ENCODE measurements at places on chromosomes 3 and 15.

DNA sequence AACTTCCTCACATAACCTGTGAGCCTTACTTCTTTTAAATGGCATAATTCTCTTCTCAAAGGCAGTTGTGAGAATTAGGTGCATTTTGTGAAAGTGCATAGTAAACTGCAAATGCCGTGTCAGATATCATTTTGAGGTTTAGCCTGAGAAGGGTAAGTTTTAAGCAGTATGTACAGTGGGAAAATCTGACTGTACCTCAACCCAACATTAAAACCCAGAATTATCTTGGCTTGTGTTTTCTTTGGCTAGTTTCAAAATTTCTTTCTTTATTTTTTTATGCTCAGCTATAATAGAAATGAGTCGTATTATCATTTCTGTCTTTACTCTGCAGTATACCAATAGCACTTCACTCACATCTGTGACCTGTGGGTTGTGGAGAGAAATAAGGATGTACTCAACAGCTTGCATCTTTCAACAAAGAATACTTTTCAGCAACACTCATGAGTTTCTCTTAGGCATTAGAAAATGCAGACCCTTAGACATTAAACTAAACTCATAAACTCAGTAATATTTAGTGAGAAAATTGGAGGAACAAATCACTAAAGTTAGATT is 65.7 kb downstream of the RASA2 start:
- DNase-seq: no peak

- no peak for DNase-seq
Measured at GRCh38 chr3:149702691-149703441, 45.0 kb upstream of the WWTR1 start.

DNA sequence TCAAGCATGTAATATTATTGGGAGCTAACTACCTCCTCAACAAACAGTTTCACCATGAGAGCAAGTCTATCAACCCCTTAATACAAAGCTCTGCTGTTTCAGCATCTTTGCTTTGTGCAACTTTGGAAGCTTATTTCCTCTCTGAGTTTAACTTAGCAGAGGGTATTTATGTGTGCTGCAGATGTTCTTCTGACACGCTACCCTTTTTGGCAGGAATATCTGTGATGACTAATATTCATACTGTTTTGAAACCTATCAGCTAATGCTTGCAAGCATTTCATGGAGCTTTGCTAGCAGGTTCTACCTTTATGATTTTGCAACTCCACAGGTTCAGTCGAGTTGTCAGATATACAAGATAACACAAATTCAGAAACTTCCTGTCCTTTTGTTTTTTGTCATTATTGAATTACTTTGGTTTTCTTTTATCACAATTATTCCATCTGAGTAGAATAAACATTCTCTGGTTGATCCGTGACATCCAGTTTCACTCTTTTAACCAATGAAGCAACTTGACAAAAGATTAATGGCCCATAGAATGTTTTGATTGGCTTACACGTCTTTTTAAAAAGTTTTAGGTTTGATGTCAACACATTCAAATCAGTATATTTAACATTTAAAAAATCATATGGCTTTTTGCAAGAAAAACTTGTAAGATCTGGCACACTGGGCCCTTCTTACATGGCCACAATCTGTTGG is 1.7 kb upstream of the SLC9A9 start:
- no peak for DNase-seq

- DNase-seq: no peak
Measured at GRCh38 chr15:92884436-92885223, 15.5 kb upstream of the CHD2 start.

DNA sequence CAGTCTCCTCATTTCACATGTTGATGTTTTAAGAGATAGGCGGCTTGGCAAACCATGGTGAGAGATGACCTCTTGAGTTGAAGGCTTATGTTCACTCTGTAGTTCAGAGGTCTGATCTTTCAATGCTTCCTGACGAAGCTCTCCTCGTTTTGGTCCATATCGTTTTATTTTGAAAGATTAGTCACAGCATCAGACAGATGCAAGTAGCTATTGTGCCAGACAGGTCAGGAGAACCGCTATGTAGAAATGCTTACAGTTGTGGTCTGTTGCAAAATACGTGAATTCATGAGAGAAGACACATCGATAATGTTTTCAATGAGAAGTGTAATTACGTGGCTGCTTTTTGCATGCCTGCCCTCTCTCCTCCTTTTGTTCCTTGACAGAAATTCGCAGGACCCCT is 47.5 kb downstream of the CHL1 start:
- no peak for DNase-seq

GRCh38 chr15:99492716-99493115 is 73.1 kb upstream of the MEF2A start:
- DNase-seq: no peak

GRCh38 chr3:14329842-14330241 is 72.6 kb upstream of the SLC6A6 start:
- DNase-seq: no peak

- peak; percentile 62 for DNase-seq
Measured at GRCh38 chr15:90300988-90301706, 35.7 kb downstream of the NGRN start.

DNA sequence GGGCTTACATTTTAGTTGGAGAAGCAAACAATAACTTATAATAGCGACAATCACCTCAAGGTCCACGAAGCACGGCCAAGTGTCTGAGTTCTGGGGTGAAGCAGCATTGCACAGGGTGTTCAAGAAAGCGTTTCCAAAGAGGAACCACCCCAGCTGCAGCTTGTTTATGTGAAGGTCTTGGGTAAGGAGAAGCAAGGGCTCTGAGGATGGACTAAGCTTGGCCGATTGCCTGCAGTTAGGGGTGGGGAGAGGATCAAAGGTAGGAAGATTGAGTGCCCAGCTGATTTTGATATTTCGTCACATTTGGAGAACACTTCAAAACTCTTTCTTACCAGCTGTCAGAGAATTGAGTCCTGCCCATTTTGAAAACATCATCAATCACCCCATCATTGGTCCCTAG is 321.6 kb upstream of the DNAJC19 start:
- no peak for DNase-seq

- DNase-seq: no peak
Measured at GRCh38 chr3:114405202-114405990, 111.6 kb downstream of the TIGIT start.

DNA sequence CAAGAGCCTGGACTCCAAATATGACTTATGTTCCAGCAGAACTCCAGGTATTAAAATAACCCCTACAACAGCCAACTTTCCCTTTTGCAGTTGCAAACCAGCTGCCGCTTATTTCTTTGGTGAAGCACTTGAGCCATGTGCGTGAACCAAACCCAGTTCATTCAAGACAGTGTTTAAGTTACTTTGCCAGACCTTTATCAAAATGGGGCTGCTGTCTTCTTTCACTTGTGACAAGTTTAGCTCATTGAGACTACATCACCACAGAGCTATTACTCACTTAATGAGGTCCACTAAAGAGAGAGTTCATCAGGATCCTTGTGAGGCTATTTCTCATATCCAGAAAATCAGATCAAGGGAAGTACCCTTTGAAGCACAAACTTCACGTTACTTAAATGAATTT is 2.4 kb upstream of the XRN1 start:
- DNase-seq: no peak

DNA sequence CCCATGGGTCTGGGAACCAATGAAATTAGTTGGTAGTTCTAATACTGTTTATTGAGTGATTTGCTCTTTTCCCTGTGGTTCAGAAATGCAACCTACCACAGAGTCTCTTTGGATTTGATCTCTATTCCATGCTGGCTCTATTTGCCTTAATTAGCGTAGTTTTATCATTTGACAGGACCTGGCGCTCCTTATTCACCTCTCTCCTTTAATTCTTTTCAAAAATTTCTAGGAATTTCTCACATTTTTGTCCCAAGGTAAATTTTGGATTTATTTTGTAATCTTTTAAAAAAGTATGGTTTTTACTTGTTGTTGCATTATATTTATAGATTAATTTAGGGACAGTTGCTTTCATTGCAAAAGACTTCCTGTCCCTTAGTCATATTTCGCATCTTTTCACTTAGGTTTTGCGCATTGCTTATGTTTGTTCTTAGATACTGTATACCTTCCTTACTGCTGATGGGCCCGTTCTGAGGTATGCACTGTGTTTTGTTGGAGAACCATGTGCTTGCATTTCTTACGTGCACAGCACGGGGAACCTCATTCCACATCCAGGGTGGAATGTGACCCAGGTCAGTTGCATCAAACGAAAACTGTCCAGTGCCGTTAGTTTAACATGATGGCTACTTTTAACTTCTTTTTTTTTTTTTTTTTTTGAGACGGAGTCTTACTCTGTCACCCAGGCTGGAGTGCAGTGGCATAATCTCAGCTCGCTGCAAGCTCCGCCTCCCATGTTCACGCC is 27.0 kb downstream of the SENP5 start:
- no peak for DNase-seq

DNA sequence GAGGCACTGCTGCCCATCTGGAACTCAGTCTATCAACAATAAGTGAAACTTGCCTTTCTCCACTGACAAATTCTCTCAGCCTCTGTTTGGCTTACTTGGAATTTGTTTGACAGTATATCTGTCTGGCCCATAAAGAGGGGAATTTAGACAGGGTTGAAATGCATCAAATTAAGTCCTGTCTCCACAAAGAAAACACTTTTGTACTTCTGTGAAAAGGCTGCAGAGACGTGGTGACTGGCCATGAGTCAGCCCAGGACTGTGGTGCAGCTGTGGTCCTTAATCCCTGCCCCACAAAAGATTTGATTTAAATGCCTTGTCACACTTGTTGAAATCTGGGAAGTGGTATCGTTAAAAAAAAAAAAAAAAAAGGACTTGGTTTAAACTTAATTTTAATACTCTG is 47.5 kb downstream of the RYR3 start:
- no peak for DNase-seq

- DNase-seq: peak; percentile 15
Measured at GRCh38 chr3:137035631-137036030, 77.8 kb downstream of the IL20RB start.

DNA sequence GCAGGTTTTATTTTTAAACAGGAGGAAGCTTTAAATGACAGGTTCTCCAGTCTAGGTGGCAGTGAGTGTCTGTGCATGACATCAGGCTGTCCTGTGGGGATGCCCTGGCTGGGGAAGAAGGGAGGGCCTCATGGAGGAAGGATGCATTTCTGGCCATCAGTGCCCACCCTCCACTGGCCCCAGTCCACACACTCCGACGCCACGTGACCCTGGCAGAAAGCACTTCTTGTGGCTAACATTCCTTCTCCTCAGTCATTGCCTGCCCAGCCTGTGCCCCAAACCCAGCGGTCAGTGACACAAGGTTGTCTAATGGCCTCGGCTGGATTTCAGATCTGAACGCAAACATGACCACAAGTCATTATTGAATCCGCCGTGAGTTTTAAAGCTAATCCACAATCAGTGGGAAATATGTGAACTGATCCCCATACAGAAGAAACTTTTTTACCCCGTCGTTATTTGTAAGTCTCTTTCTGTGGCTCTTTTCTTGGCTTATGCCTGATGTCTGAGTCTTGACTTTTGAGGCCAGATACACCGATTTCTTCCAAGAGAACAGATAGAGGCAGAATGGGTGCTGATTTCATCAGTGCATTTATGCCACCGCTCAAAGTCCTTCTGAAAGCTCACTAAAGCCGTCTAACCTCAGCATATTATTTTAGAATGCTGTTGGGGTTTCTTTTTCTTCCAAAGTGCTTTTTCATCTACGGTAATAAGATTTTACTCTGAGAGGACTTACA is 17.3 kb upstream of the LRRK1 start:
- no peak for DNase-seq

DNA sequence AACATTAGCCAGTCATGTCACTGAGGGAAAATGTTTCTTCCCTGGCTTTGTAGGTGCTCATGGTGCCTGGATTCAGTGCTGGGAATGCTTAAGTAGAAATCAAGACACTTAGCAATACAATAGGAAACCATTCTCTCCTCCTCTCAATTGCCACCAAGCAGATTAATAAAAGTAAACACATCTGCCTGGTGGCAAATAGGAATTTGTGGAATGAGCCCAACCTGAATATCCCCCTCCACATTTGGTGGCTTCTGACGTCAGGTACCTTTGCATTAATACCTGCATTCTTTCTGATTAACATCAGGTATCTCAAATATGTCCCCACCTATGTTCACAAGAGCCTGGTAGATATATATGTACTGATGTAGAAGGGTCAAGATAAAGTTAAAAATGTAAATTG is 42.7 kb downstream of the PPP2R3A start:
- DNase-seq: no peak

GRCh38 chr3:26437678-26438077 is 184.9 kb upstream of the LRRC3B start:
- no peak for DNase-seq

DNA sequence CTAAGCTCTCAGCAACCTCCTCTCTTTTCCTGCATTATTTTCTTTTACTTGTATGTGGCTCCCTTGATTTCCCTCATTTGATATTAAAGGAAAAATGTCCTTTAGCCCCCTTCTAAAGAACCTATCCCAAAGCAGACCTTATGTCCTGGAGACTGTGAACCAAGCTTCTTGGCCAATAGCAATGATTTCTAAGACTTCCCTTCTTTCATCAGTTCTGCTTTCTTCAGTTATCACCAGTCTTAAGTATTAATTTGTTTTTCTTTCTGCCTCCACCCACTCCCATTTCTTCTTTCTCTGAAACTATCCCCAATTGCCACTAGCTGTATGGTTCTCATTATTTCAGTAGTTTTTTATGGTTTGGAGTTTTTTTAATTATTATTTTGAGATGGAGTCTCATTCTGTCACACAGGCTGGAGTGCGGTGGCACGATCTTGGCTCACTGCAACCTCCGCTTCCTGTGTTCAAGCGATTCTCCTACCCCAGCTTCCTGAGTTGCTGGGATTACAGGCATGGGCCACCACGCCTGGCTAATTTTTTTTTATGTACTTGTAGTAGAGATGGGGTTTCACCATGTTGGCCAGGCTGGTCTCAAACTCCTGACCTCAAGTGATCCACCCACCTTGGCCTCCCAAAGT is 12.1 kb downstream of the TMOD3 start:
- no peak for DNase-seq

GRCh38 chr3:127987309-127987995 is 64.8 kb upstream of the SEC61A1 start:
- no peak for DNase-seq

DNA sequence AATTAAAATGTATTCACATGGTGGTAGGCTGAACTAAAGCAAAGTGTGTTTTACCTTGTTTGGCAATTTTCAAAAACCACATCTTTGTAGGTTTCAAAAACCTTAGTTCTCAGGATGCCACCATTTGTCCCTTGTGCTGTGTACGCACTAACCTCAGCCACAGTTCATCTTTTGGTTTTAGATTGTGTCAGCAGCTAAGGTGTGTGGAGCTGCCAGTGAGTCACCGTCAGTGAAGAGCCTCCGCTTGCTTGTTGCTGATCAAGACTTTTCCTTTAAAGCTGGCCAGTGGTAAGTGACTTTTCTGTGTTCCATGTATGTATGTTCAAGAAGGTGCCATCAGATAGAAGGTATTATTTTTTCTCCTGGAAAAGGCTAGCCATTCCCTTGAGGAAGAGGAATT is 21.1 kb downstream of the OXNAD1 start:
- DNase-seq: no peak

- no peak for DNase-seq
Measured at GRCh38 chr15:73941044-73941443, 14.8 kb downstream of the LOXL1 start.

DNA sequence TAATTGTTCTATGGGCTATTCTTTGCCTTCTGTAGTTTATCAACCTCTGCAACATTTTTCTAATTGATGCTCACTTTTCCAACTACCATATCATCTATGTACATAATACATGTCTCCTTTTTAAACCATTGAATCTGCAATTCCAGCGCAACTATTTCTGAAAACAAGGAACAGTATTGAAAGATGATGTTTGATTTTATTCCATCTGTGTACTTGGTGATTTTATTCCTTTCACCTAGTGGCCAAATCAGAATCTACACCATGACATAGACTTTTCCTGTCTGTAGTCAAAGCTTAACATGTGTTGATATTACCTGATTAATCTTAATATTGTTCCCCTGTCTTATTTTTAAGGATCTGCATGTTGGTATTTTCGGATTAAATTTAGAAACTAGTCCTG is 13.0 kb downstream of the NKTR start:
- DNase-seq: no peak
